Fibroblast of pulmonary artery (primary cell): ENCODE measurements at places on chromosomes 2 and 18.

DNA sequence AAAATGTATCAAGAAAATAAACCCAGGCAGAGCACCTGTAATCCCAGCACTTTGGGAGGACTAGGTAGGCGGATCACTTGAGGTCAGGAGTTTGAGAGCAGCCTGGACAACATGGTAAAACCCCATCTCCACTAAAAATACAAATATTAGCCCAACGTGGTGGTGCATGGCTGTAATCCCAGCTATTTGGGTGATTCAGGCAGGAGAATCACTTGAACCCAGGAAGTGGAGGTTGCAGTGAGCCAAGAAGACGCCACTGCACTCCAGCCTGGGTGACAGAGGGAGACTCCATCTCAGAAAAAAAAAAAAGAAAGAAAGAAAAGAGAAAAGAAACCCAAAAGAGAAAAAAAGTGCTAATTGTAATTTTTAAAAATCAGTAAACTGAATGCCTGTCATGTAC lies 41.4 kb downstream of the DDX18 start:
- peak; percentile 6 for DNase-seq

GRCh38 chr2:229378386-229378785 lies 107.3 kb upstream of the PID1 start:
- no peak for DNase-seq

GRCh38 chr2:61512768-61513398 lies 25.3 kb downstream of the XPO1 start:
- DNase-seq = no peak

- no peak for DNase-seq
Observed at GRCh38 chr18:31538837-31539236, 40.9 kb downstream of the DSG2 start.

DNA sequence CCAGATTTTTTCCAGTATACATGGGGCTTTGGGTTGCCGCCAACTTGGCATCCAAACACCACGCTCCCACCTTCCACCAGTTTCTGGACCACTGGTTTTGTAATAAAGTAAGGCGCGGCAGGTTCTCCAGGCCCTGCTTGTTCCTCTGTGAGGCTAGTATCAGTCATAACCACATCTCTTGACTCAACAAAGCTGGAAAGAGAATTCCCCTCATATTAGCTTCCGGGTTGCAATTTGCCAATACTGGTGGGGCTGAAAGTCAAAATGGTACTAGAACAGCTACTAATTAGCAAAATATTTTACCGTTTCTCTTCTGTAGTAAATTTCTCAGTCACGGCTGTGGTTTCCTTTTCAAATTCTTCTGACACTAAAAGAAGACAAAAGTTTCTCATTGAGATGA lies 25.0 kb downstream of the TTN start:
- no peak for DNase-seq

- DNase-seq = peak; percentile 23
Observed at GRCh38 chr2:173667415-173667814, 297.8 kb downstream of the SP3 start.

GRCh38 chr2:148430101-148430500 lies 214.4 kb upstream of the EPC2 start:
- no peak for DNase-seq

GRCh38 chr2:196234672-196235071 lies 63.3 kb upstream of the STK17B start:
- DNase-seq = peak; percentile 84

DNA sequence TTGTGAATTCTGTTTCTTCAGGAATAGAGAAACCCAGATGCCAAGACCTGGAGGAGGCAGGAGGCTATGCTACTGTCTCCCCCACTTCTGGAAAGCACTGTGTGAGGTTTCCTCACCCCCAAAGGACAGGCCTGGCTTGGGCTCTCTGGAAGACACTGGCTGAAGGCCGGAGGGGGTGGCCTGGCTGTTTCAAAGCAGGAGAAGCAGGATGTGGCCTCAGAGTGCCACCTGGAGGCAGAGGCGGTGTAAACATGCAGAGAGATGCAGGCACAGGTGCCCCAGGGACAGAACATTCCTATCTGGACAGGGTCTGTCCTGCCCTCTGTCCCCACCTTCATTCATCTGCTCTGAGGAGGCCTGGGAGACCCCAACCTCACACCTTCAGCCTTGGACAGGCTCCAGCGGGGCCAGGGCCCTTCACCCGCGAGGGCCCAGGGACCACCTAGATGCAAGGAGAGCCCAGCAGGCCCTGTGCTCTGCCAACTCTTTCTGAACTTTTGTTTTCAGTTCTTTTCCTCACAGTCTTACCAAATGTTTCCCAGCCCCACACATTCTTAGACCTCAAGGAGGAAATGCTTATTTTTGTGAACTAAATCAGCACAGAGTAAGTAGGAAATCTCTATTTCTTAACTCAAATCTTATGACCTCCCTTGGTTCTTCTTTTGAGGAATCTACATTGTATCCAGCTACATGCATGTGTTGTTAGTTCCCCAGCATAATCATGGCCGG lies 79.2 kb downstream of the LONRF2 start:
- peak; percentile 59 for DNase-seq

GRCh38 chr2:209762563-209762962 lies 9.1 kb upstream of the UNC80 start:
- no peak for DNase-seq

- no peak for DNase-seq
Observed at GRCh38 chr18:21129566-21130216, 18.1 kb upstream of the ROCK1 start.

GRCh38 chr2:156321243-156321904 lies 11.1 kb downstream of the NR4A2 start:
- peak; percentile 17 for DNase-seq

DNA sequence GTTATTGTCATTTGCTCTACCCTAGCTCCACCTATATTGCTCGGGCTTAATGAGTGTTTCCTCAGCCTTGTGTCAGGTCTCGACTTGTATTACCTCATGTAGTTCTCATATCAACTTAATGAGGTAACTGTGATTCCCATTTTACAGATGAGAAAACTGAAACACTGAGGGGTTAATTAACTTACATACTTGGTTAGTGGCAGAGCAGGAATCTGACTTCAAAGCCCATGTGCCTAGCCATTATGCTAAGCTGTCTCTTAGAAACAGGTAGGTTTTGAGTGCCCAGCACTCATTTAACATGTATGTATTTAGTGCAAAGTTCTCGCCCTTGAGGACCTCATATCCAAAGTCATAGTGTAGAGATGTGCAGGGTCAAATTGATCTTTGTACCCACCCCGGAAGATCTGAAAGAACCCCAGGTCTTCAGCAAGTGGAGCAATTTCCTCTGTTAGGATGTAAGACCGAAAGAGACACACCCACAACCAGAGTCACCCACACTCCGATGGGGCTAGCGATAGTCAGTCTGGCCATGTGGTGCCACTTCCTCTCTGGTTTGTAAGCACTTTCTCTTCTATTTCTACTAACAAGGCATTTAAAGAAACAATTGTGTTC lies 121.0 kb upstream of the SLC39A10 start:
- no peak for DNase-seq

DNA sequence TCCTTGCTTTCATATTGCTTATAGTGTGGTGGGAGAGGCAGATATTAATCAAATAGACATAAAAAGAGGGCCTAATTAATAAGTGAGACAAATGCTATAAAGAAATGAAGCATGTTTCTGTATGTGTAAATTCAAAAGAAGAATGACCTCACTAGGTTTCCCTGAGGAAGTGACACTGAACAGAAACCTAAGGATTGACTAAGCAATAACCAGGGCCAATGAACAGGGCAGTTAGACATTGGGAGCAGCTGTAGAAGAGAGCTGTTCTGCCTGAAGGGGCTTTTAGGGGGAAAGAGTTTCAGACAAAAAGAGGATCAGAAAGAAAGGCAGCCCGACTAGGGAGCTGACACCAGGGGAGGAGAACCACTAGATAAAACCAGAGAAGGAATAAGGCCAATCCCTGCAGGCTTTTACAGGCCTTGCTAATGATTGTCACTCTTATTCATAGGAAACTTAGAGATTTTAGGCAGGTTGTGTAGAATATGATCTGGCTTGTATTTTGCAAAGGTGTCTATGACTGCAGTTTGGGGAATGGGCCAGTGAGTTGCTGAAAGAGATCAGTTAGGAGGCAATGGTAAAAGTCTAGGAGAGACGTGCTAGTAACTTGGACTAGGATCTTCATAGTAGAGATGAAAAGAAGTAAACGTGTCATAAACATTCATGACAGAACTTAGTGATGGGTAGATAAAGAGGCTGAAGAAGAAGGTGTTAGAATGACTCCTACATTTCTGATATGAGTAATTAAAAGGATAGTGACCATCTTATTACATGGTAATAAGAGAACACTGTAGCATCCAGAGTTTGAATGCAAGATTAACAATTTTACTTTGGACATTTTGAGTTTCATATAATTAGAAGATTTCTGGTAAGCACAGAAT lies 26.8 kb upstream of the NABP1 start:
- peak; percentile 29 for DNase-seq

DNA sequence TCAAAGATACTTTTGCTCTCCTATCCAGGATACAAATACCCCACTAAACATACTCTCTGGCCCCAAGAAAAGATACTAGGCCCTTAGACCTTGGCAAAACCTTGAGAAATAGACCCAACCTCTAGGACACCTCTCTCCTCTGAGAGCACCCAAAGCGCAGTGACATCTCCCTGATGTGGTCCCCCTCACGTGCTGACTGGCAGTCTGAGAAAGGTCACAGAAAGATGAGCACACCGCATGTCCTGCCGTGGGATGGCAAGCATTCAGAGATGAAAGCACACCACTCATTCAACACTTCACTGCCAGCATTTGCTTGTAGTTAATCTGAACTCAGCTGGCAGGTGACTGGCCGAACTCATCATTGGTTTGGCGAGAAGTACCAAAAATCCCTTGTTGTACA lies 6.1 kb upstream of the TBC1D8 start:
- no peak for DNase-seq

- DNase-seq = no peak
Observed at GRCh38 chr2:174760845-174761473, 3.3 kb downstream of the CHRNA1 start.

- DNase-seq = no peak
Observed at GRCh38 chr2:143877056-143877455, 642.9 kb downstream of the ZEB2 start.

DNA sequence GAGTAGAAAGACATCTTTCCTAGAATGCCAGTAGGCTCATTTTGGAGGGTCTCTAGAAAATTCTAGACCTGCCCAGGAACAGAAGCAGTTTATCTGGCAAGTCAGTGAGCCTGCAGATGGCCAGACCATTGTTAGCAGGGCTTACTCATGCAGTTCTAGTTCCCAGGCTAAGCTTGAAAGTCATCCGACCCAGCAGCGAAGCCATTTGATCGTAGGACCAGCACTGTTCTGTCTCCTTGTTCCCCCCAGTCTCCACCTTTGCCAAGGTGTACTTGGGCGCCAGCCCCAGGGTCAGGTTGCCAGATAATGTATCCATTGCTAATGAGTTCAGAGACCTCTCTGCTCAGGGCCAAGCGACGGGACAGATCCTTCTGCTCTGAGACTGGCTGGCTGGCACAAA lies 70.1 kb downstream of the EPAS1 start:
- peak; percentile 37 for DNase-seq

GRCh38 chr2:99285526-99285925 lies 15.5 kb downstream of the LYG1 start:
- no peak for DNase-seq
